ENCODE measurements at places on chromosomes 13 and 19. TPM values are rescaled to one million over a fixed set of nuclear protein-coding genes. Genes with fewer than 3 reads are reported as not detected.

The ACER1 gene
- not detected for total RNA-seq

The PLVAP gene
- total RNA-seq = not detected

The TUBGCP3 gene
- 17.1 TPM for total RNA-seq

The SERP2 gene
- 9.3 TPM for total RNA-seq

The MADCAM1 gene
- total RNA-seq = not detected

The GPR4 gene
- total RNA-seq = 0.48 TPM

The SLC7A9 gene
- total RNA-seq = not detected

The RETN gene
- not detected for total RNA-seq

The NLRP7 gene
- not detected for total RNA-seq

The TRPM4 gene
- 12.0 TPM for total RNA-seq

The LGALS14 gene
- not detected for total RNA-seq

The LRRC63 gene
- total RNA-seq = not detected

The APOC1 gene
- 57.2 TPM for total RNA-seq

The SLC1A6 gene
- not detected for total RNA-seq

The KIR2DL4 gene
- not detected for total RNA-seq

The FAM83E gene
- total RNA-seq = 0.26 TPM

The SIAH3 gene
- total RNA-seq = 0.08 TPM

The RNF225 gene
- not detected for total RNA-seq

The ERICH6B gene
- not detected for total RNA-seq

The HIPK4 gene
- total RNA-seq = under 0.01 TPM

The OR7C1 gene
- total RNA-seq = not detected

The ACOD1 gene
- total RNA-seq = 0.13 TPM

The DENND1C gene
- total RNA-seq = not detected

The DNM2 gene
- total RNA-seq = 60.5 TPM

The TUBB4A gene
- not detected for total RNA-seq

The CEACAM4 gene
- total RNA-seq = not detected

The EPS8L1 gene
- 6.5 TPM for total RNA-seq

The SHANK1 gene
- 6.7 TPM for total RNA-seq

The C2CD4C gene
- total RNA-seq = 0.13 TPM

The CEACAM7 gene
- total RNA-seq = not detected

The ETHE1 gene
- 89.1 TPM for total RNA-seq

The CD79A gene
- 0.64 TPM for total RNA-seq

The FBN3 gene
- not detected for total RNA-seq

The COX6B2 gene
- total RNA-seq = not detected
